Uterus (tissue), 4 donors: ENCODE measurements at places on chromosomes 2 and 18. TPM values are rescaled to one million over a fixed set of nuclear protein-coding genes. Genes with fewer than 3 reads are reported as not detected.

GRCh38 chr2:129296806-129297205, 682.7 kb upstream of the RAB6C start:
- H3K27me3 ChIP-seq = no peaks in the 10 kb centered on the region
- H3K36me3 ChIP-seq = no peaks in the 10 kb centered on the region
- H3K27ac ChIP-seq = no peak overlapping the region
- DNase-seq = no peak

- DNase-seq = no peak
- no peaks in the 10 kb centered on the region for H3K27me3 ChIP-seq
- no peaks in the 10 kb centered on the region for H3K36me3 ChIP-seq
- H3K27ac ChIP-seq = peak overlapping the region; percentile 81
- no peak overlapping the region for H3K4me3 ChIP-seq
These were observed 81.0 kb upstream of the RBM44 start for GRCh38 chr2:237717366-237718276.

- H3K27ac ChIP-seq = peak overlapping the region; percentile 57
- H3K4me1 ChIP-seq = no peaks in the 10 kb centered on the region
- no peak overlapping the region for H3K4me3 ChIP-seq
These were observed 343.8 kb downstream of the EPHA4 start for GRCh38 chr2:221228214-221228769.

GRCh38 chr2:37070931-37071330, 13.2 kb downstream of the HEATR5B start:
- no peaks in the 10 kb centered on the region for H3K36me3 ChIP-seq
- H3K4me3 ChIP-seq = no peak overlapping the region
- H3K27me3 ChIP-seq = no peaks in the 10 kb centered on the region
- no peaks in the 10 kb centered on the region for H3K4me1 ChIP-seq

DNA sequence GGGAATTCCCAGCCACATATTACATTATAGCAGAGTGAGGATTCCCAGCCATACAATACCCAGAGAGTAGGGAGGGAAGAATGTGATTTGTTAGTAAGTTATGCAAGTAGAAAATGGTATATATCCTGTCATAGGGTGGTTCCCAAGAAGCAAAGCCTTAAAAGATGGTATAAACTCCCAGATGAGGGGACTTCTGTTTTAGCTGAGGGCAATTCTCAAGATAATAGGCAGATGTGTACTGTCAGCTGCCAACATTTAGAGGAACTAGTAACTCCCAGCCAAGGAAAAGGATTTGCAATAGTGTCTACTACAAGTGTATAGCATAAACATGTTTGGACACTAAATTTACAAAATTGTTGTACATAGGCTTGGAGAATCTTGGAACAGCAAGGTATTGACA, 86.5 kb downstream of the XDH start:
- H3K27ac ChIP-seq = no peak overlapping the region
- H3K36me3 ChIP-seq = no peaks in the 10 kb centered on the region
- no peak for DNase-seq
- no peaks in the 10 kb centered on the region for H3K4me1 ChIP-seq

- no peak overlapping the region for H3K4me3 ChIP-seq
- H3K27me3 ChIP-seq = no peaks in the 10 kb centered on the region
- no peaks in the 10 kb centered on the region for H3K4me1 ChIP-seq
These were observed 2.2 kb downstream of the BUB1 start for GRCh38 chr2:110675679-110676078.

- no peak overlapping the region for H3K27ac ChIP-seq
- DNase-seq = no peak
- H3K27me3 ChIP-seq = no peaks in the 10 kb centered on the region
- H3K4me3 ChIP-seq = no peak overlapping the region
- no peaks in the 10 kb centered on the region for H3K36me3 ChIP-seq
These were observed 116.4 kb downstream of the NDUFA10 start for GRCh38 chr2:239908744-239909143.

DNA sequence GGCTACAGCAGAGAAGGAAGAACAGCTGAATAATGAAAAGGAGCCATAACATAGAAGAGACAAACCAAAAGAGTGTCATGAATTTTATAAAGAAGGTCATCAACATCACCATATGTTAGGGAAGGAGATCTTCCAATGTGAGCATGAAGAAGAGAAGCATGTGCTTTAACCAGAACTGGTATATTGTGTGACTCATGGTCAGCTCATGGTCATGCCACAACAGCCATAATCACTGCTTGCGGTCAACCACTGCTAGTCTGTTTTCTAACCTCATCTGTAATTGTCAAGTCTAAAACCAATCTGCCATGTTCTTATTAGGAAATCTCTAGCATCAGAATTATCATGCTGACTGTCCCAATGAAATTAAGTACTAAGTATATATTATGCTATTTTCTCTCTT, 204.1 kb upstream of the VRK2 start:
- no peaks in the 10 kb centered on the region for H3K36me3 ChIP-seq
- H3K4me1 ChIP-seq = no peaks in the 10 kb centered on the region
- no peak for DNase-seq

The CD207 gene
- total RNA-seq = 2.5 TPM

The CCDC93 gene
- total RNA-seq = 37.4 TPM
